Stimulated activated CD4-positive, alpha-beta T cell treated with anti-CD3 and anti-CD28 coated beads, TNF-alpha, amount 100 ng/mL, for 48 hours (primary cell): ENCODE measurements at places on chromosomes 1 and 21.

DNA sequence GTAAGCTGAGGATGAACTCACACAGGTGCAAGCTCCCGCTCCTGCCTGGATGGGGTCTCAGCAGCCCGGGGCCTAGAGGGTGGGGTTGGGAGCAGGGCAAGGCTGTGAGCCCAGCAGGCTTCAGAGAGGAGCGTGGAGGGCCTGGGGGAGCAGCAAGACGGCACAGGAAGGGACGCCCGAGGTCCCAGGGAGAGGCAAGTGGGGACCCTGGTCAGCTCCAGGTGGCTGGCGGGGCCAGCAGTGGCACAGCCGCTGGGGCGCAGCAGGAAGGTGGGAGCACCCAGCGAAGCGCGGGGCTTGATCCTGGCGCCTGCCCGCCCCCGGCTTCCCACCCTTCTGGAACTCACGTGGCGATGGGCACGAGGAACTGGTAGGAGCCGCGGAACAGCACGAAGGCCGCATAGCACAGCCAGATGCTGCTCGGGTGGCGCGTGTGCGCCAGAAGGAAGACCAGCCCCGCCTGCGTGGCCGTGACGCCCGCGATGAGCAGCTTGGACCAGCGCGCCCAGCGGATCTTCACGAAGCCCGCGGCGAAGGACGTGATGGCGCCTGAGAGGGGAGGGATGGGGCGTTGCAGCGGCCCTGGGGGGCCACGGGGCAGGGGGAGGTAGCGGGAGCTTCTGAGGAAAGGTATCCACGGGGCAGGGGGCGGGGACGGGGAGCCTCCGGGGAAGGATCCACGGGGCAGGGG, 11.7 kb downstream of the SLC19A1 start:
- DNase-seq, result no peak

- DNase-seq, result peak; percentile 32
Observed at GRCh38 chr1:116128664-116129063, 17.5 kb downstream of the MAB21L3 start.

DNA sequence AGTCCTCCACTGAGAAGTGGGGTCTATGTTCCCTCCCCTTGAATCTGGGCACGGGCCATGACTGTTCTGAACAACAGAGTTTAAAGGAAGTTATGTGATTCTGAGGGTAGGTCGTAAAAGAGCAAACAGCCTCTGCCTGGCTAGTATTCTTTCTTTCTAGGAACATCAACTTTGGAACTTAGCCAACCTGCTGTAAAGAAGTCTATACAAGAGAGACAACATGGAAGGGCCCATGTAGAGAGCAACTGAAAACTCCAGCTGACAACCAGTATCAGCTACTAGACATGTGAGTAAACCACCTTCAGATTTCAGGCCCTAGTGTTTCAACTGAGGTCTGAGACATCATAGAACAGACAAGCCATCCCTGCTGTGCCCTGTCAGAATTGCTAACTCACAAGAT, 7.5 kb downstream of the SELENOF start:
- no peak for DNase-seq

- DNase-seq, result no peak
Observed at GRCh38 chr1:40834968-40835545, 27.1 kb downstream of the CITED4 start.

DNA sequence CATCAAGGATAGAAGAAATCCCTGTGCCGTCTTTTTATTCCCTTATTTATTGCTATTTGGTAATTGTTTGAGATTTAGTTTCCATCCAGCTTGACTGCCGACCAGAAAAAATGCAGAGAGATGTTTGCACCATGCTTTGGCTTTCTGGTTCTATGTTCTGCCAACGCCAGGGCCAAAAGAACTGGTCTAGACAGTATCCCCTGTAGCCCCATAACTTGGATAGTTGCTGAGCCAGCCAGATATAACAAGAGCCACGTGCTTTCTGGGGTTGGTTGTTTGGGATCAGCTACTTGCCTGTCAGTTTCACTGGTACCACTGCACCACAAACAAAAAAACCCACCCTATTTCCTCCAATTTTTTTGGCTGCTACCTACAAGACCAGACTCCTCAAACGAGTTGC, 99.0 kb downstream of the TGFB2 start:
- DNase-seq, result no peak

DNA sequence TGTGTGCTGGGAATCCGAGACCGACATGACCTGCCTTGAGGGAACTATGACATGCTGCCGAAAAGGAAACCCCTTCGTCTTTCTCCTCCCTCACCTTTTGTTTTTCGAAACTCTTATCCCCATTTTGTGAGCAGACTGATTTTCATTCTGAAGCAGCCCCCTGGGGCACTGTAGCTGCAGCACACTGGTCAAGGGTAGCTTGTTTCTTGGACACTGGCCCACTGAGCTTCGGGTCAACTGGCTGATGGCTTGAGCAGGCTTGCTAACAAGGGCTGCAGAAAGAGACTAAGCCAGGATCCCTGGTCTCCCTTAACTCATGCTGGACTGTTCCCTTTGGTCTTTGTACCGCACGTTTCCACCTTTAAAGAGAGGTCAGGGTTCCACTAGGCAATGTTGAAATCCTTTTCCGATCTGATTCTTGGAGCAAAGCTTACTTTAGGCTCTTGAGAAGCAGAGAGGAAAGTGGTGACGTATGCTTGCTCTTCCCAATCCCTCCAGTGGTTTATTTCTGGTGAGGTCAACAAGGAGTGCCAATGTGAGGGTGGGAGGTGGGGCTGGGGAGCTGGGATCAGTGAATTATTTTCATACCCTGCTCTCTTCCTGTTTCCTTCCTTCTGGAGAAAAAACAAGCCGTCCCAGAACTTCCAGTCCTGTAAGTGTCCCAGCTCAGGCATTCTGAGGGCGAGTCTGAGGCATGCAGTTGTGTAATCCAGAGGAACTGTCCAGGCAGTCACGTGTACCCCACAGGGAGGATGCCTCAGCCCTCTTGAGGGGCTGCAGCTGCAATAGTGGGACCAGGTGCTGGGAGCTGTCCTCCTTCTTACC, 7.6 kb downstream of the CYP4B1 start:
- DNase-seq, result no peak

DNA sequence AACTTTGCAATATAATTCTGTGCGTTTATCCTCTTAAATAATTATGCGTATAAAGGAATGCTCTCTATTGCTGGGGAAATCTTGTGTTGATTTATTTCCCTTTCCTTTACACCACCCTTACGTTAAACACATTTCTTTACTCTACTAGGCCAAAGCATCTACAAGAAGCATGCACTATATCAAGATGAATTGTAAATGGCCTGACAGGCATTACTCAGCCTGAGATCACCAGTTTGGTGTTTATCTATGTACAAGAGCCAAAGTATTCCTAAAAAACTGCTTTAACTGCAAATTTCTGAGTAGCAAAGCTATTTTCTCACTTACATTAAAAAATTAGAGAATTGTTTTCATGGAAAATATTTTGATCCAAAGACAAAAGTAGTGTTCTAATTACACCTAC, 114.8 kb downstream of the TYW3 start:
- no peak for DNase-seq

- peak; percentile 34 for DNase-seq
Observed at GRCh38 chr1:218521414-218522169, 176.5 kb downstream of the TGFB2 start.

- DNase-seq, result no peak
Observed at GRCh38 chr1:11860587-11860986, 1.8 kb upstream of the NPPB start.

DNA sequence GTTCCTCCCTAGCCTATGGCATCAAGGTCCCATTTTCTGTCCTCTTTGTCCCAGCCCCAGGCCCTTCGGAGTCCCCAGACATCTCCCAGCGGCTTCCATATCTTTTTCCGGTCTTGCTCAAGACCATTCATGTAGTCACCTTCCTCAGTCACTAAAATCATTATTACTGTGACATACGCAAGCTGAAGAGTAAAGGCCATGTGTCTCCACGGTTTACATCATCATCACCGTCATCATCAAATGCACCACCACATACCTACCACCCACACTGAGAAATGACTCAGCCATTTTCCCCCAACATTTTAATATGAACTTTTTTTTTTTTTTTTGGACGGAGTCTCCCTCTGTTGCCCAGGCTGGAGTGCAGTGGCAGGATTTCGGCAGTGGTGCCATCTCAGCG, 43.4 kb downstream of the FHAD1 start:
- DNase-seq, result no peak

DNA sequence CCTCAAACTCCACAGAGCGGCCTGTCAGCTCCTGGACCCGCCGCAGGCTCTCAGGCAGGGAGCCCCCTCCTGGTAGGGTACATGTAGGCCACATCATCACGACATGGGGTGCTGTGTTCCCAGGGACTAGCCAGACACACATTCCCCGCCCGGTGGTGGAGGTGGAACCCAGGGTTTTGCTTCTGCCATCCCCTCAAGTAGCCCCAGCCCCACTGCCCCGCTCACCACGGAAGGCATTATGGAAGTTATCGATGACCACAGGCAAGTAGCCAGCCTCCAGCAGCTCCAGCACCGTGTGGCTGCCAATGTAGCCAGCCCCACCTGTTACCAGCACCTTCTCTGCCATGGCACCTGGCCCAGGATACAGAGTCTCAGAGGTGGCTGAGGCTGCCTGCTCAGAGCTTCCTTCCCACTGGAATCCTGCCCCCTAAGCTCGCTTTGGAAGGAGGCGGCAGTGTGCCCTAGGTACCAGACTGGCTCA, 1.9 kb downstream of the GALE start:
- DNase-seq, result no peak

DNA sequence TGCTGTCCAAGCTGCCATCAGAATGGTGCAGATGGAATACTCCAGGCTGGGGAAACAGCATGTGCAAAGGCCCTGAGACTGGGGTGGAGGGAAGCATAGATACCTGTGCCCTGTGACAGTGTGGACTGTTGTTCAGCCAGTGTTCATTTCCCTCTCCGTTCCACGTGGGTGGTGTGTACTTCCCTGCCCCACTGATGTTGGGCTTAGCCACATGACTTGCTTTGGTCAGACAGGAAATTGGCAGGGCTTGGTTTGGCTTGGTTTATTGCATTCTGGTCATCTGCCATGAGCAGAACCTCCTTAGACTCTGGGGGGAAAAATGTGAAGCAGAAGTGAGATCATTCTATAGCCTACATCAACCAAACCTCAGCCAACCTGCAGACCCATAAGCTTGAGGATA, 102.4 kb upstream of the IGSF21 start:
- DNase-seq, result no peak

DNA sequence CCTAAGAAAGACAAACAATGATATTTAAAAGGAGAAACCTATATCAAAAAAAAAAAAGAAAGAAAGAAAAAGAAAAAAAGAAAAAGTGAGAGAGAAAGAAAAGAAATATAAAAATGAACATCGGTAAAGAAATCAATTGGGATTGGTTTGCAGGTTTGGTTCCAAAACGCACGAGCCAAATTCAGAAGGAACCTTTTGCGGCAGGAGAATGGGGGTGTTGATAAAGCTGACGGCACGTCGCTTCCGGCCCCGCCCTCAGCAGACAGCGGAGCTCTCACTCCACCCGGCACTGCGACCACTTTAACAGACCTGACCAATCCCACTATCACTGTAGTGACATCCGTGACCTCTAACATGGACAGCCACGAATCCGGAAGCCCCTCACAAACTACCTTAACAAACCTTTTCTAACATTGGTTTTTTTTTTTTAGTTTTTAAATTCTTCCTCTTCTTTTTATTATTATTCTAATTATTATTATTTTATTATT, 11.7 kb downstream of the LHX9 start:
- DNase-seq, result no peak

- DNase-seq, result no peak
Observed at GRCh38 chr1:26991310-26992116, 2.0 kb upstream of the TRNP1 start.

GRCh38 chr1:62906428-62906886, 122.5 kb downstream of the ATG4C start:
- no peak for DNase-seq

DNA sequence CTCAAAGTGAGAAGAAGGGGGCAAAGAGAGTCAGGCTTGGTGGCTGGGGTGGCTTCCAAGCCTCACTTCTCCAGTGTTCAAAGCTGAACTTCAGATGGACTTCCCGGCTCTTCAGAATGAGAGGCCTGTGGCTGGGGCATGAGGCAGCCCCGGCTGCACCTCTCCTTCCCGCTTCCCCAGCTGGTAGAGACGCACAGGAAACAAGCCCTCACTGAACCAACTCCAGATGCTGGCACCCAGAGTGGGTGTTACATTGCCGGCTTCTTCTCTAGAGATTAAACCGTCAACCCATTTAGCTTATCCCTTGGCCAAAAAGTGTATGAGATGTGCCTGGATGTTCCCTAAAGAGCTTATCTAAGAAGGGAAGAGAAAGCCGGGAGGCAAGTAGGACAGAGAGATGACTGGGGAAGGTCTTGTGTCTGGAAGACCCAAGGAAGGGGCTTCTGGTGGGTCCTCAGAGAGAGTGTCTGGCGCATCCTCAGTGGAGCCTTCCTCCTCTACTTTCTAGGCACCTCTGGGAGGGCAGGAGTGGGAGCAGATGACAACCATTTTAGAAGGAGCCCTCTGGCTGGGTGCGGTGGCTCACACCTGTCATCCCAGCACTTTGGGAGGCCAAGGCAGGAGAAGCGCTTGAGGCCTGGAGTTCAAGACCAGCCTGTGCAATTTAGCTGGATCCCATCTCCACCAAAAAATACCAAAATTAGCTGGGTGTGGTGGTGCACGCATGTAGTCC, 2.0 kb downstream of the ADAMTSL4 start:
- DNase-seq, result no peak

GRCh38 chr1:161720422-161720821, 922 bp upstream of the FCRLB start:
- no peak for DNase-seq

GRCh38 chr21:46622226-46622625, 13.2 kb upstream of the PRMT2 start:
- no peak for DNase-seq

GRCh38 chr1:18670121-18670867, 39.6 kb downstream of the PAX7 start:
- no peak for DNase-seq

GRCh38 chr1:26005434-26006105, 7.7 kb upstream of the PAFAH2 start:
- DNase-seq, result no peak

DNA sequence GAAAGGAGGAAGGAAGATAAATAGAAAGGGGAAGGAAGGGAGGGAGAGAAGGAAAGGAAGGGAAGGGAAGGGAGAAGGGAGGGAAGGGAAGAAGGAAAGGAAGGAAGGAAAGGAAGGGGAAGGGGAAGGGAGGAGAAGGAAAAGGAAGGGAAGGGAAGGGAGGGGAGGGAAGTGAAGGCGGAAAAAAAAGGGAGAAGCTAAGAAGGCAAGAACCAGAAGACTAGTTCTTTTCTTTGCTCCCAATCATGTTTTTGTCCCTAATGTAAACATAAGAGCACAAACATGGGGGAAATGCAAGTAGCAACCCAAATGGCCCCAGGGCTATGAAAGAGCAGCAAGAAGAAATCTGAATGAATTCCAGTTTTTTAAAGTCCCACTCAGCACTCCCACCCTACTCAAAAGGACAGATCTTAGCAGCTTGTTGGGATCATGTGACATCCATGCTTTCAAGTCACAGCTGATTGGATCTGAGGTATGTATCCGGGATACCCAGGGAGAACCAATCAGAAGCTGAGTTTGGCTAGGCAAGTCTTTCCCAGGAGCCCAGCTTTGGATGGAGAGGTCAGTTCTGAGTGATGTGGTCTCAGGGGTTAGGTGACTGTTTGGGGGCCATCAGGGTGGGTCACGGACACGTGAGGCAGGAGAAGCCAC, 24.2 kb upstream of the FHAD1 start:
- no peak for DNase-seq

- DNase-seq, result no peak
Observed at GRCh38 chr1:34978921-34979320, 6.2 kb downstream of the TMEM35B start.
